Left cardiac atrium (tissue), 4 donors: ENCODE measurements at places on chromosomes 11 and 22. TPM values are rescaled to one million over a fixed set of nuclear protein-coding genes. Genes with fewer than 3 reads are reported as not detected.

- DNase-seq, result no peak
These were observed 7.0 kb upstream of the SIDT2 start for GRCh38 chr11:117171404-117172061.

DNA sequence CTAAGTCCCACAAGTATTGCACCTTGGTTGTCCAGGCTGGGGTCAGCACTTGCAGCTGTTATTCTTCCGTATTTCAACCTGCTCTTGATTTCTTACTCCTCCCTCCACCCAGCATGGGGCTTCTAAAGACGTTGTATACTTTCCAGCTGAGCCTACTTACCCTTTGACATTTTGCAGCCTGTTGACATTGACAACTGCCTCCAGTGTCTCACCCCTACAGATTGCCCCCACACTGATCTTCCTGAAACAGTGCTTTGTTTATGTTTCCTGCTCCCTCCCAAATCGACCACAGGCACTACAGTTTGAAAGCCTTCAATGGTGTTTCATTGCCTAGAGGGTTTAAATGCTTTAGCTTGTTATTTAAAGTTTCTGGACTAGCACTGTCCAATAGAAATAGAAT, 56.6 kb downstream of the FAM83F start:
- no peak for DNase-seq

DNA sequence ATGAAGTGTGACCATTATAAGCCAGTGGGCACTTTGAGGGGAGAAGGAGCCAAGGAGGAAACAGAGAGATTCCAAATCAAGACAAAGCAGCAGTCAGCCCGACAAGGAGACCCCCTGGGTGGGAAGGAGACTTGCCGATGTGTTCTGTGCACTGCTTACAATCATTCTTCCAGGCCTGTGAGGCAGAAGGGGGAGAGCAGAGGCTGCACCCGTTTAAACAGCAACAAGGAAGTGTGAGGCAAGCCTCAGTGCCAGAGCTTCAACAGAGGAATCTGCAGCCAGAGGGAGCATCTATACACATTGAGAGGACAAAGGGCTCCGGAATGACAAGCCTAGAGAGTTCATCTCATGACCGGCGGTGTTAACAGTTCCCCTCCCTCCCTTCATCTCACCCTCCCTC, 121.1 kb downstream of the NXPE2 start:
- DNase-seq, result no peak

DNA sequence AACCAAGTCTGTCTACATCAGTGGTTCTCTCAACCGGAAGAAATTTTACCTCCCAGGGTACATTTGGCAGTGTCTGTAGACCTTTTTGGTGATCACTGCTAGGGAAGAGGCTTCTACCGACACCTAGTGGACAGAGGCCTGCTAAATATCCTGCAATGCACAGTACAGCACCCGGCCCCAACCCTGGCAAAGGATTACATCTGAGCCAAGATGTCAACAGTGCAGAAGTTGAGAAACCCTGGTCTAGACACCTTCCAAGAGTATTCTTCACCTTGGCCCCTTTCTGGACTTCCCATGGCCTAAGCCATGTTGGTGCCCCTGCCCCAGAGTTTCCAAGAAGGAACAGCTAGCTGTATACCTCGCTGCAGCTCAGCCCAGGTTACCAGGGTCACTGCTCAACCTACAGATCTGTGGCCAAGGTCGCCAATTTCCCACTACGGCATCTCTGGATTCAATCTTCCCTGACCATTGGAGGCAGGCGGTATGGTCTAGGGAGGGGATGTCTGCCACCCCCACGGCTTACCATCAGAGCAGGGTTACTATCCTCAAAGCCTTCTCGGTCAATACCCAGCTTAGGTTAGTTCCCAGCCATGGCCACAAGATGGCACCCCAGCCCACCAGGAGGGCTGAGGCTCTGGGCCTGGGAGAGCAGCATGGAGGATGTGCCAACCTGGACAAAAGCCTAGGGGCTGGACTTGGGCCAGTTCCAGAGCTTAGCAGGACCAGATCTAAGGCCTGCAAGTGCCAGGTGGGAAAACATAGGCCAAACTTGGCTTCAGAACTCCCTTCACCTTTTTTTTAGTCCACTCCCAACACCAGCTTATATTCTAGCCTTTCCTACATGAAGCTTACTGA, 3.7 kb upstream of the KCNC1 start:
- DNase-seq, result peak; percentile 80

DNA sequence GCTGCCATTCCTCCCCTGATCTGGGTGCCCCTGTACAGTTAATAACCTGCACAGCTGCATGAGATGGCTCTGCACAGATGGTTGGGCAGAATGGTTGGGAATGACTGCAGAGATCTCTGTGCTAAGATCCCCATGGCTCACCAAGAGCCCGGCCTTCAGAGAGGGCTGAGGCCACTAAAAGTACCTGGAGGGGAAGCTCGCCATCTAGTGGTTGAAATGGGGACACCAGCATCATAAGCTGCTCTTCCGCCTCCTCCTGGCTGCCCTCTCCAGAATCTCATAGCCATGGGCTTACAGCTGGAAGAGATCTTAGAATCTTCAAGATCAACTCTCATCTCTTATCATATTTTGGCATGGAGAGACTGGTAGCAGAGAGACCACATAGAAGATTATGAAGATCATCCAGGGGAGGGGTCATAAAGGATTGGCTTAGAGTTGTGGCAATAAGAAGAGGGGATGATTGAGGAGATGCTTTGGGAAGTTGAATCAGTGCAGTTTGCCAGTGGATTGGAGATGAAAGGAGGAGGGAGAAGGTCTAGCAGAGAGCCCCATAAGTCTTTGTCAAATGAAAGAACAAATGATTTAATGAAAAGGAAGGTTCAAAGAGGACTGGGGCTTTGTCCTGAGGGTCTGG, 22.0 kb upstream of the TLCD5 start:
- peak; percentile 77 for DNase-seq

DNA sequence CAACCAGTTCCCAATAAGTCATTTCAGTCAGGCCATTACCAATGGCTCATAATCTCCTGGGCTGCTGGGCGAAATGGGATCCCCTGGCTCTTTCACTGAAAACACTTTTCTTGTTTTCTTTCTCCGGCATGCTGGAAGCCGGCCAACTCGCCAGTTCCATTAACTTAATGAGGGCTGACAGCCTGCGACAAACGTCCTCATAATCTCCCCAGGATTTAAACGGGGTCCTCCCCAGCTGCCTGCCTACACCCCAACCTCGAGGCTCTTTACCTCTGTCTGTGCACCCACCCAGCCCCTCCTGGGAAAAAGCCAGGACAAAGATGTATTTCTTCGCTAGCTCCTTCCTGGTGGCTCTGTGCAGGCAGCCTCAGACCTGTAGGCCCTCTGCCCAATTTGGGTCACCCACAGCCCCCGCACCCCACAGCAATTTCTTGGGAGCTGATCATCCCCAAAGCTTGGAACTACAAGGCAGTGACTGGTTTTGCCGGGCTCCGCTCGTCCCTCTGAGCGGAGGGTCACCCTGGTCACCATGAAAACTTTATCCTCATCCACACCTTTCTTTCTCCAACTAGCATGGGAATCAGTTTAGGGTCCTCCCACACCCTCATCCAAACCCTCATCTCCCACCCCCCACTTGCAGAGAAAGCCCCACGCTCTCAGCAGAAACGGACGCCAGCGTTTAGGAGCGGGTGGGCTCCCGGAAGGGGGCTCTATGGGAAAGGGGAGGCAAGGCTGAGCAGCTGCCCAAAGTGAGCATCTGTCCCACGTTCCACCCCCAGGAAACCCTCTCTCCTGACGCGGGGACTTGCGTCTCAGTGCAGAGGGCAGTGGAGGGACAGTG, 51.1 kb upstream of the KCNQ1OT1 start:
- DNase-seq, result no peak

- DNase-seq, result no peak
These were observed 21.3 kb upstream of the NCF4 start for GRCh38 chr22:36839356-36840073.

- DNase-seq, result no peak
These were observed 77.9 kb downstream of the SIK3 start for GRCh38 chr11:117020287-117020686.

- no peak for DNase-seq
These were observed 454.1 kb upstream of the CADM1 start for GRCh38 chr11:115958089-115959000.

GRCh38 chr11:614021-614622, 1.6 kb downstream of the IRF7 start:
- peak; percentile 28 for DNase-seq

Gene TPBGL
- total RNA-seq, result 0.42 TPM

Gene SERPINH1
- total RNA-seq, result 137 TPM

Gene OR52N4
- total RNA-seq, result not detected

Gene TRIM49
- not detected for total RNA-seq

Gene DDTL
- 2.1 TPM for total RNA-seq

Gene DLG2
- total RNA-seq, result 5.9 TPM
